SJSA1 (cell line): ENCODE measurements at places on chromosomes 1 and 21.

DNA sequence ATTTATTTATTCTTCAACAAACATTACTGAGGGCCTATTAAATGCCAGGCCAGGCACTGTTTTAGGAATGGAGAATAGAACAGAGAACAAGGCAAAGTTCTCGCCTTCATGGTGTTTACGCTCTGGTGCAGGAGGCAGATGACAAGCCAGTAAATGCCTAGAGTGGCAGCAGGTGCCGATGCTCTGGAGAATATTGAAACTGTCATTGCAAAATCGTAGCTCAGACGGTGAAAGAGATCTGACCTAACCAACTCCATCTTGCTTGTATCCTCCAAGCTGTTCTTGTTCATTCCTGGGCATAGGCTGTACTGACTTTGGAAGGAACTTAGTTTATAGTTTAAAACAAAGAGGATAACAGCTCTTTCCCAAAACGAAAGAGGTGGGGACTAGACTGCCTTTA is 13.5 kb upstream of the ENO1 start:
- DNase-seq = no peak

DNA sequence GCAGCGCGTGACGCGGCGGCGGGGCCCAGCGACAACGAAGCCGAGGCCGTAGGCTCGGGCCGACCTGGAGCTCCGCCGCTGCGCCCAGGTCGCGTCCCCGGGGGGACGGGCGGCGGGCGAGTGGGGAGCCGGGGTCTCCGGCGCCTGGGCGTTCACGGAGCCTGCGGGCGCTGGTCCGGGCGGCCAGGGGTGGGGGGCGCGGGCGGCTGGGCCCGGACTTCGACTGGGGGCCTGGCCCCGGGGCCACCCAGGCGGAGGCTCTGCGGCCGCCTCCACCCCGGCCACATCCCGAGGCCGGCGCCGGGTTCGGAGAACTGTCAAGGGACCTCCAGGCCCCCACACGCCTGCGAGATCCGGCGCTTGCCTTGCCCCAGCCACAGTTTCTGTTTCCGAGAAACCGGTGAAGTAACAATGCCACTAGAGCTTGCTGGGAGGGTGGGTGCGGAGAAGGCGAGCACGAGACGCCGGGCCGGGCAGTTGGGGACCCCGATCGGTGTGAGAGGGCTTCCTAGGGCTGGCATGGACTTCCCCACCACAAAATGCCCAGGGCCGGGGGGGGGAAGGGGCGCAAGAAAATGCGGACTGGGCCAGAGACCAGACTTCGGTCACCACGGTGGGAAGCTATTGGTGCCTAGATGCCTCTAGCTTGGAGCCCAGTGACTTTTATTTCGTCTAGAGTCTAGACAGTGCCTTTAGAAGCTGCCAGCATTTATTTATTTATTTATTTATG is 501 bp downstream of the FBXO6 start:
- DNase-seq = no peak

- DNase-seq = no peak
Observed at GRCh38 chr1:183710333-183710732, 57.2 kb upstream of the APOBEC4 start.

DNA sequence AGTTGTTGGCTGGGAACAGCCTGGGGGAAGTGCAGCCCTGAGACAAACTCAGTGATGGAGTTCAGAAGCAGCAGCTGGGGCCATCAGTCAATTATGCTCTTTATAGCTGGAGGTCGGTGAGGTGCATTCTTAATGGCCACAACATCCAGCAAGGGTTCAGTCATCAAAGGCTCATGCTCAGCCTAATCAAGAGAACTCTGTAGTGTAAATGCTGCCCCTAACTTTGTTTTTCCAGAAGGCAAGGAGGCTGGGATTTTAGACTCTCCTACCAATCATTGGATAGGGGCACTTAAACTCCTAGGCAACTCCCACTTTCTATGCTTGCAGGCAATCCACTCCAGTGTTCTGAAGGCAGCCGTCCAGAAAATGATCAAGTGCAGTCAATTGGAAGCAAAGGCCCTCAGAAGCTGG is 15.0 kb upstream of the RGS4 start:
- no peak for DNase-seq

GRCh38 chr1:26281091-26281958 is 1.4 kb downstream of the SH3BGRL3 start:
- DNase-seq = no peak

- DNase-seq = no peak
Observed at GRCh38 chr1:23103001-23103889, 65.4 kb downstream of the LUZP1 start.

GRCh38 chr1:80155371-80155770 is 1148.8 kb upstream of the ADGRL4 start:
- DNase-seq = no peak

- no peak for DNase-seq
Observed at GRCh38 chr1:23869051-23869450, 961 bp upstream of the FUCA1 start.

DNA sequence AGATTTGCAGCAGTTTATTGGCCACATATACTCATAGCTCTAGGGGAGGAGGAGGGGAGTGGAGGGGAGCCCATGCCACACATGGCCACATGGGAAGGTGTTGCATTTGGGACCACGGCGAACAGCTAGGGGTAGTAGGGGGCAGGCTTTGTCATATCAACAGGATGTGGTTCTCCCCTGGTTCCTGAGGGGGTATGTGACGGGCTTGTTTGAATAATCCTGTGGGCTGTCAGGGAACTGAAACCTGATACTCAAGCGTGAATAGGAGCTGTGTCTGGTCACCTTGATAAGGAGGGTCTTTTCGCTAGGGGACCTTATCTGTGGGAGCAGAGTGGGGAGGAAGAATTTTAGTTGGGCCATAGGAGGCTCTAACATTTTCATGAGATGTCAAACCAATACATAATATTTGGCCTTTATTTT is 264.7 kb downstream of the CTH start:
- no peak for DNase-seq

DNA sequence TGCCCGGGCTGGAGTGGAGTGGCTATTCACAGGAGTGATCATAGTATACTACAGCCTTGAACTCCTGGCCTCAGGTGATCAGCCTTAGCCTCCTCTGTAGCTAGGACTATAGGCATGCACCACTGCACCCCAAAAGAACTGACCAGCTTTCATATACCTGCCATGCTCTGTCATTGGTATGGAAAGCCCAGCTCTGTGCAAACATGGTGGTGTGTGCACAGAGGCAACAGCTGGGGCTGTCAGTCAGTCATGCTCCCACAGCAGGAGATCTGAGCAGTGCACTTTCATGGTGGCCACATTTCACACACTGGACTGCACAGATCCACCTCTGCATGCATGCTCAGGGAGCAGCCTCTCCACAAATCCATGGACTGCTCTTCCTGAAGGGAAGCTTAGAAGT is 8.8 kb upstream of the JAK1 start:
- no peak for DNase-seq

DNA sequence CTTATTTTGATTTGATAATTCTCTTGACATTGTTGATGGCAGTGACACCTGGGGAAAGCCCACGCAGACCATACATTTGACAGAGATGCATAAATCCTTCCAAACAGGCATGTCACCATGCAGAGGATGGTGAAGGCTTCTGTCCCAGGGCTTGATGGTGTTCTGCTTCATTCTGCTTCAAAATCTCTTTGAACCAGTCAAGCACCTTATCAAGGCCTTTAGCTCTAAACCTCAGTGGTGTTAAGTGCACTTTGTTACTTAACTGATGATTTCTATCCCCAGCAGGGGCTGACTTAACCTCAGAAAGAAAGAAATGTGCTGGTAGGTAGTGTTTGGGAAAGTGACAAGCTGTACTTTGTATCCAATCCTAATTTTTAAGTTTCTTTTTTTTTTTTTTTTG is 81.1 kb downstream of the RRAGC start:
- DNase-seq = no peak

GRCh38 chr1:114310695-114311271 is 157.1 kb upstream of the SYT6 start:
- no peak for DNase-seq

- DNase-seq = no peak
Observed at GRCh38 chr21:21324297-21324696, 326.1 kb downstream of the NCAM2 start.

DNA sequence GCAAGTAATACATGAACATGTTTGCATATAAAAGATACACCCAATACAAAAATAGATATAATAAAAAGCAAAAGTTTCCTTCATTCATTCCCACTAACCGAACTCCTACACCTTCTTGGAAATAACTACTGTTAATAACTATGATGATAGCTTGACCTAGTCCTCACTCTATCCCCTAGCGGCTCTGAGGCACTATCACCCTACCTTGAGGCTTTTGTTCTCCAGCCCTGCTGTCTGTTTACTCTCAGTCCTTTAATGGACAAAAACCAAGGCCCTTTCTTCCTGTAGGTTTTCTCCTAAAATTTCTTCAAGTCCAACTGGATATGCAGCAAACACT is 186.6 kb downstream of the SLC35F3 start:
- no peak for DNase-seq

DNA sequence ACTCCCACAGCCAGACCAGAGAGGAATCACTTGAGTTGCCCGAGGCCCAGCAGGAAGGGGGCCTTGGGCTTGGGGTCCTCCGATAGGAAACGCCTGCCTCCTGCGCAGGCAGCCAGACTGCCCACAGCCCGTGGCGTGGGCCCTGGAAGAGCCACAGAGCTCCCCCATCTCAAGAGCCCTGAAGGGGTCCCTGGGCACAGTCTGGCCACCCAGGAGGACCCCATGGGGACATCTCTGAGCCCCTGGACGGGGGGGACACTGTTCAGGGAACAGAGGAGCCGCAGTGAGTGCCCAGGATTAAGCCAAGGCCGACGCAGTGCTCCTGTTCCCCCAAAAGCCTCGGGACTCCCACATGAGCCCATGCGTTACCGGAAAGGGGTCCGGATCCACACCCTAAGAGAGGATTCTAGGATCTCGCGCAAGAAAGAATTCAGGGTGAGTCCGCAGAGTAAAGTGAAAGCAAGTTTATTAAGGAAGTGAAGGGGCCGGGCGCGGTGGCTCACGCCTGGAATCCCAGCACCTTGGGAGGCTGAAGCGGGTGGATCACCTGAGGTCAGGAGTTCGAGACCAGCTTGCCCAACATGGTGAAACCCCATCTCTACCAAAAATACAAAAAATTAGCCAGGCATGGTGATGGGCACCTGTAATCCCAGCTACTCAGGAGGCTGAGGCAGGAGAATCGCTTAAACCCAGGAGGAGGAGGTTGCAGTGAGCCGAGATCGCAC is 38.1 kb upstream of the LBR start:
- DNase-seq = no peak
